WTC11 (cell line): ENCODE measurements at places on chromosomes 3 and 15.

DNA sequence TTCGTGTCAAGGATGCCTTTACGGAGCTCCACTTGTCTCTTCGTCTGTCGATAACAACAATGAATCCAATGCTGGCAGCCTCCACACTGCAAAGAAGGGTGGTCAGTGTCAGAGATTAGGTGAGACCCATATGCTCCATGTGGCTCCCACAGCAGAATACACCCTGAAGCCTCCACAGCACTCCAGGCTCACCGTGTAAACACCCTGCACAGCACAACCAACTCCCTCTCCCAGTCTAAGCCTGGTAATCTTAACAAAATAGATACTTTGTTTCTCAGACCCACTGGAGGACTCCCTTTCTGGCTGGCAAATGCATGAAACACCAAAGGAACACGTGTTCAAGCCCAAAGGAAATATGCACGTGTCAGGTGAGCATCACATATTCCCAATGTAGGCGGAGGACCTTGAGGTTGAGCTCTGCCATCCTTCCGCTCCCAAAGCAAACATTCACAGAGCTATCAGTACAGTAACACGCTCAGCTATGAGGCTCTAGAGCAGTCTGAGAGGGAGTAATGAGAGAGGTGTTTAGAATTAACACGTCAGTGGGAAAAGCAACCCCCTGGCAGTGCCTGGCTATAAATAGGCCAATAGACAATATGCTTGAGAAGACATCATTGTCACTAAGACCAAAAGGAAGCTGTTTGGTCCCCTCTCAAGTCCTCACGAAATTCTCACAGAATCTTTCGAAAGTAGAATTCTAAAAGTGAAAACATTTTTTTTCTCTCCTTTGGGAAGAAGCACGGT is 86.7 kb downstream of the MCF2L2 start:
- DNase-seq = no peak

GRCh38 chr3:21020681-21021080 is 730.3 kb downstream of the ZNF385D start:
- no peak for DNase-seq

- no peak for DNase-seq
Observed at GRCh38 chr3:98172621-98173020, 6.1 kb downstream of the OR5H15 start.

DNA sequence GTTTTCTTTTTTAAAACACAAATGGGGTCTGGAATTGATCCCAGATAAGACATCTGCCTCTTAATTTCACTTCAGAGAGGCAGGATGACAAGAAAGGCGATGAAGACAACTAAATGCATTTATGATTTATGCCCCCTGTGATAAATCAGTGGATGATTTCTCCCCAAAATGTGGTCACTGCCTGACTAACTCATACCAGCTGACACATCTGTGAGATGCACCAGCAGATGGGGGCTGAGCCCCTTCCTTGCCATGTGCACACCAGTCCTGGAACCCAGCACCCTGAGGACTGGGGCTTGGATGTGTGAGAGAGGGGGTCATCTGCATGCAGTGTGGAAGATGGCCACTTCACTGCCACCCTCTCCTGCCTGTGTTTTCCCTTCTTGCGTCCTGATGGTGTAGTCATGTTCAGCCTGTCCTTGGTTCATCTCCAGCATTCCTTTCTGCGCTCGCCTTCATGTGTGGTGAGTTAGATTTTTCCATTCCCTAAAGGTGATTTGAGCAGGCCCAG is 264.3 kb downstream of the LRTM1 start:
- no peak for DNase-seq

DNA sequence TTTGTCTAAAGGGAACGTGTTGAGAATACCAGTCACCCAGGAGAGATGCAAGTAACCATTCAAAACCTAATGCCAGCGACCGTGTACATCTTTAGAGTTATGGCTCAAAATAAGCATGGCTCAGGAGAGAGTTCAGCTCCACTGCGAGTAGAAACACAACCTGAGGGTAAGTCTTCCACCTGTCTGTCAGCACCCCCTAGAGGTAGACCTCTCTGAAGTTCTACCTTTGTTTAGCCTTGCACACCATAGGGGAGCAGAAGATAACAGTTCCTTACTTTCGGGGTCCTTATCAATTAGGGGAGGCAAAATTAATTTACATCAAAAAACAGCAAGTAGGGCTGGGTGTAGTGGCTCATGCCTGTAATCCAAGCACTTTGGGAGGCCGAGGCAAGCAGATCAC is 124.4 kb downstream of the HCN4 start:
- no peak for DNase-seq

GRCh38 chr3:76735152-76735551 is 304.7 kb upstream of the ROBO2 start:
- no peak for DNase-seq

DNA sequence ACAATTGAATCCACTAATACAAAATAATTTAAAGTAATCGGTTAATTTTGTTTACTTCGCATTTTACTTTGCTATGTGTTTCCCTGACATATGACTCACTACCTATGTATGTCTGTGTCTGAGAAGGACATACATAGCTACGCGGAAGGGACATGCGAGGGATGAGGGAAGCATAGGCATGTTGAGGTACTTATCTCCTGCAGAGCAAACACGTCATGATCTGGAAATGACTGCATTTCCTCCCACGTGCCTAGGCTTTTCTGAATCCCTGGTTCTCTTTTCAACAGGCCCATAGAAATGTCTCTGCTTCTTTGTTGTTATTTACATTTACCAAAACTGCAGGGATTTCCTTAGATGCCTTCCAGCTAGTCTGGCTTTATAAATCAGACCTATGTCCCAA is 27.5 kb downstream of the ALCAM start:
- DNase-seq = no peak

GRCh38 chr15:39623529-39623931 is 42.7 kb downstream of the THBS1 start:
- no peak for DNase-seq

GRCh38 chr3:146172586-146172985 is 11.6 kb upstream of the PLOD2 start:
- no peak for DNase-seq

DNA sequence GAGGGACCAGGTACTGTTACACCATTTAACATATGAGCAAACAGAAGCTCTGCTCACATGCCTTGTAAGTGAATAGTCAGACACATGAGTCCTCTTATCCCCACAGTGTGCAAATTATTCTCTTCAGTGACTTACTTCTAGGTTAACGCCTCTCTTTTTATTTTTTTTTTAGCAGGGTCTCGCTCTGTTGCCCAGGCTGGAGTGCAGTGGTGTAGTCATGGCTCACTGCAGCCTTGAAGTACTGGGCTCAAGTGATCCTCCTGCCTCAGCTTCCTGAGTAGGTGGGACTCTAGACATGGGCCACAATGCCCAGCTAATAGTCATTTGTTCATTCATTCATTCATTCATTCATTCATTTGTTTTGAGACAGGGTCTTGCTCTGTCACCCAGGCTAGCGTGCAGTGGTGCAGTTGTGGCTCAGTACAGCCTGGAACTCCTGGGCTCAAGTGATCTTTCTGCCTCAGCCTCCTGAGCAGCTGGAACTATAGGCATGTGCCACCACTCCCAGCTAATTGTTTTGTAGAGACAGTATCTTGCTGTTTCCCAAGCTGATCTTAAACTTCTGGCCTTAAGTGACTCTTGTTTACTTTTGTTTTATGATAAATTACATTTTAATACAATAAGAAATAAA is 94.7 kb downstream of the LRRC28 start:
- no peak for DNase-seq

GRCh38 chr3:4021162-4021561 is 221.9 kb downstream of the LRRN1 start:
- peak; percentile 9 for DNase-seq

GRCh38 chr3:32310918-32311839 is 72.7 kb downstream of the CMTM8 start:
- DNase-seq = no peak

DNA sequence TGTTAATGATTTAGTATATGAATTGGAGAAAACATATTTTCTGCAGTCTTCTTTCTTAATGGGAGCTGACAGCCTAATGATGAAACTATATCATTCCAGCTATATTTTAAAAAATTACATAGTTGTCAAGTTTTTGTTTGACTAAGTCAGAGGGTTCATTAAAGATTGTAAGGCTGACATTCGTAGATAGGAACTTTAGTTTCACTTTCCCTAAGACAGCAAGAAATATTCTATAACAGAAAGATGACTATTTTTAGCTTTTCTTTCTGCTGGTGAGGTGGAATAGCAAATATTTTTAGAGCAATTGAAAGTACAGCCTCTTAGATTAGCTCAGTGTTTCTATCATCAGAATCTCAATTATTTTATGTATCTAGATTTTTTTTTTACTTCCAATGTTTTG is 60.2 kb downstream of the PIAS1 start:
- DNase-seq = no peak
